ENCODE measurements at places on chromosomes 5 and 9. TPM values are rescaled to one million over a fixed set of nuclear protein-coding genes. Genes with fewer than 3 reads are reported as not detected.

The PCDHB7 gene
- not detected for polyA plus RNA-seq

The MAT2B gene
- 234 TPM for polyA plus RNA-seq

The NCS1 gene
- not detected for polyA plus RNA-seq

The AGXT2 gene
- polyA plus RNA-seq, result not detected

The PCDHA5 gene
- not detected for polyA plus RNA-seq

The CDX1 gene
- polyA plus RNA-seq, result not detected

The DAPK1 gene
- polyA plus RNA-seq, result 0.86 TPM

The SLC6A19 gene
- polyA plus RNA-seq, result not detected

The OBP2B gene
- not detected for polyA plus RNA-seq

The PRELID2 gene
- 3.3 TPM for polyA plus RNA-seq

The GRXCR2 gene
- polyA plus RNA-seq, result not detected

The CFAP90 gene
- polyA plus RNA-seq, result not detected

The FAM151B gene
- polyA plus RNA-seq, result not detected

The MARVELD2 gene
- polyA plus RNA-seq, result 2.5 TPM

The PCDHGA7 gene
- polyA plus RNA-seq, result not detected

The SHOC1 gene
- not detected for polyA plus RNA-seq

The CNTLN gene
- polyA plus RNA-seq, result 0.28 TPM

The PCDHAC2 gene
- not detected for polyA plus RNA-seq

All from IgD-negative memory B cell (primary cell).